Cardiac muscle cell (in vitro differentiated cells and primary cell): ENCODE measurements at places on chromosomes 16 and 17. TPM values are rescaled to one million over a fixed set of nuclear protein-coding genes. Genes with fewer than 3 reads are reported as not detected.

The CDRT15L2 gene
- polyA plus RNA-seq, result not detected in 2 replicates

The GPR142 gene
- polyA plus RNA-seq, result not detected in 2 replicates

The CFAP97D1 gene
- not detected in 2 replicates for polyA plus RNA-seq

The SLC52A1 gene
- 0.16 TPM in 1 of 2 replicates, not detected in the other for polyA plus RNA-seq

The CLEC3A gene
- polyA plus RNA-seq, result not detected in 2 replicates

The C17orf50 gene
- polyA plus RNA-seq, result 0.51 and 1.2 TPM in 2 replicates

The RUSF1 gene
- polyA plus RNA-seq, result 54.0 and 58.5 TPM in 2 replicates

The TNP2 gene
- polyA plus RNA-seq, result not detected in 2 replicates

The ALDOA gene
- polyA plus RNA-seq, result 5,441 and 6,816 TPM in 2 replicates

The MOSMO gene
- 6.3 and 7.0 TPM in 2 replicates for polyA plus RNA-seq

The RNF227 gene
- 5.2 and 5.8 TPM in 2 replicates for polyA plus RNA-seq

The TP53TG3F gene
- not detected in 2 replicates for polyA plus RNA-seq

The KRT39 gene
- not detected in 2 replicates for polyA plus RNA-seq

The PMFBP1 gene
- 1.7 and 2.7 TPM in 2 replicates for polyA plus RNA-seq

The ZNF423 gene
- 12.3 and 15.9 TPM in 2 replicates for polyA plus RNA-seq

The SCARF1 gene
- polyA plus RNA-seq, result 1.8 and 3.2 TPM in 2 replicates

The SMIM5 gene
- 0.42 and 0.60 TPM in 2 replicates for polyA plus RNA-seq

The KIFC3 gene
- polyA plus RNA-seq, result 24.8 and 33.0 TPM in 2 replicates

The TEX14 gene
- 0.24 and 0.32 TPM in 2 replicates for polyA plus RNA-seq
